Neural progenitor cell (in vitro differentiated cells): ENCODE measurements at places on chromosomes 5 and 9.

DNA sequence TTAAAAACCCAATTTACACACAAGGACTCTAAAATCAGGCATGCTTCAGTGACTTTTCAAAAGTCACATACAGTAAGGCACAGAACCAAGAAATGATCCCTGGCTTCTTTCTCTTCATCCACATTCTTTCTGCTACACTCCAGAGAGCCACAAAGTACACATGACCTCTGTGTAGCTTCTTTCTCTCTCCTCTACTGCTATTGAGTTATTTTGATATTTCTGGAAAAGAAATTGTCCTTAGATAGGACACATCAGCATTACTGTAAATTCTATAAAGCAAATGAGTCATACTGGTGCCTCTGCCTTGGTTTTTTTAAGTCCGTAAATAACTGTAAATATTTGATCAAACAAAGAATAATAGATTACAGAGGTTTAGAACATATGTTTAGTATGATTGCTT lies 96.3 kb downstream of the KIAA0825 start:
- H3K4me1 ChIP-seq, result peaks cover 10% of the 10 kb centered on the region
- no peaks in the 10 kb centered on the region for H3K36me3 ChIP-seq
- no peak overlapping the region for H3K4me3 ChIP-seq
- no peak for DNase-seq
- no peak overlapping the region for H3K27ac ChIP-seq

DNA sequence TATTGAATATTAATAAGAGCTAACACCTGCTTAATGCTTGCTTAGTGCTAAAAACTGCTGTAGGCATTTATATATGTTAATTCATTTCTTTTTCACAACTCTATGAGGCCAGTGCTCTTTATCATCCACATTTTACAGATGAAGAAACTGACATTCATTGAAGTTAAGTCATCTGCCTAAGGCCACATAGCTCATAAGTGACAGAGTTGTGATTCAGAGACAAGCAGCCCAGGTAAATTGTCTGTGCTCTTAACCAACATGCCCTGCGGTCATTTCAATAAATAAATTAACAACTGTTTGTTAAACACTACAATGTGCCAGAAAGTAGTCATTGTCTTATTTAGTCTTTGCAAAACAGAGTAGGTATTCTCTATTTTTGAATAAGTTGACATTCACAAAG lies 1354.4 kb upstream of the C9orf72 start:
- H3K36me3 ChIP-seq, result no peaks in the 10 kb centered on the region
- H3K4me3 ChIP-seq, result no peak overlapping the region
- no peak for DNase-seq
- H3K27me3 ChIP-seq, result no peaks in the 10 kb centered on the region

DNA sequence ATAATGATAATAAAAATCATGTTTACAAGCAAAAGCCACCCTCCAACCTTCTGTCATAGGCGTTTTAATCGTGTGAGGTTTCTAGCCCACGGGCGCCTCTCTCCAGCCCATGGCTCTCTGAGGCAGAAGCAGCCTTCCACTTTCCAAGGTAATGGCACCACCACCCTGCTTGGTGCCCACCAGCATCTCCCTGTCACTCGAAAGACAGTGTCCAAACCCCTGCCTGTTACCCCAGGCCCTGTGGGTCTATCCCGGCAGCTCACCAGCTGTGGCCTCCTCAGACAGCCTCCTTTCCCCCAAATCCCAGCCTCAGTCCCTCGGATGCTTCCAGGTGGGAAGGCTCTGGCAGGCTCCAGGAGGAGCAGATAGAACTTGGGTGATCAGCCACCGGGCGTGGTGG lies 123.8 kb upstream of the LPCAT1 start:
- no peaks in the 10 kb centered on the region for H3K36me3 ChIP-seq
- H3K27me3 ChIP-seq, result peaks cover 87% of the 10 kb centered on the region

DNA sequence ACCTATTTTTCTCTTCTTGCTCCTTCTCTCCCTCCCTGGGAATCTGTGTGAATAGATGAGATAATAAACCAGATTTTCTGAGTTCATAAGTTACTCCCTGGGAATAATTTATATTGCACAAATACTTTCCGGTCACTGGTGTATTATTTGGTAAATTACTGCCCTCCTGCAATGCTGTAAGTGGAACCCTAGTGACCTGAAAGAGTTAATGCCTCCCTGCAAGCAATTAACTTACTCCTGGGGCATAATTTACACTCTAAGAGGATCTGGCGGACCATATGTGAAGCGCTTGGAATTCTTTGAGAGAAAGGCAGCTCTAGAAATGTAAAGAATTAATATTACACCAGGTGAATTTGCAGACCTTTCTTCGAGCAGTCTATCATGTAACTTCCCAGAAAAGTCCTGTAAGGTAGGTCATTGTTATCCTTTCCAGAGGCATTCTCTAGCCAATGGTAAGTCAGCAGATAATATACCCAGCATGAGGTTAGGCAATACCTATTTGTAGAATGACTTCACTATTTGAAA lies 7.0 kb upstream of the GDNF start:
- H3K4me1 ChIP-seq, result peaks cover 11% of the 10 kb centered on the region
- DNase-seq, result no peak
- no peak overlapping the region for H3K27ac ChIP-seq

DNA sequence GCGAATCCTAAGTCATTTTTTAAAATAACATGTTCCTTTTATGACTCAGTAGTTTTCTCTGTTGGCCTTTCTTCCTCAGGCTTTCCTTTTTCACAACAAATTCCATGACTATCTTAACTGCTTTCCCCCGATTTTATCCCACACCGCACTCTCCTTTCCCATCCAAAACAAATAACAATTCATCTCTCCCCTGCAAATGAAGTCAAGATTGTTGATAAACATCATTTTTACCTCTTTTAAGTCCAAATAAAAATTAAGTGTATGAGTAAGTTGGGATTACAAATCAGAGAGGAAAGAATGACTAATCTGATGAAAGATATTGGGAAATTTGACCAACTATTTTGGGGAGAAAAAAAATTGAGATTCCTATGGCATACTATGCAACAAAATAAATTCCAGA lies 47.3 kb downstream of the SEC61B start:
- H3K36me3 ChIP-seq, result no peaks in the 10 kb centered on the region
- no peak overlapping the region for H3K27ac ChIP-seq
- no peaks in the 10 kb centered on the region for H3K27me3 ChIP-seq
- no peak for DNase-seq
- no peak overlapping the region for H3K4me3 ChIP-seq

GRCh38 chr5:111680737-111681413 lies 76.1 kb downstream of the NREP start:
- no peaks in the 10 kb centered on the region for H3K27me3 ChIP-seq
- H3K36me3 ChIP-seq, result no peaks in the 10 kb centered on the region
- H3K27ac ChIP-seq, result no peak overlapping the region
- no peak for DNase-seq
- peaks cover 16% of the 10 kb centered on the region for H3K4me1 ChIP-seq

DNA sequence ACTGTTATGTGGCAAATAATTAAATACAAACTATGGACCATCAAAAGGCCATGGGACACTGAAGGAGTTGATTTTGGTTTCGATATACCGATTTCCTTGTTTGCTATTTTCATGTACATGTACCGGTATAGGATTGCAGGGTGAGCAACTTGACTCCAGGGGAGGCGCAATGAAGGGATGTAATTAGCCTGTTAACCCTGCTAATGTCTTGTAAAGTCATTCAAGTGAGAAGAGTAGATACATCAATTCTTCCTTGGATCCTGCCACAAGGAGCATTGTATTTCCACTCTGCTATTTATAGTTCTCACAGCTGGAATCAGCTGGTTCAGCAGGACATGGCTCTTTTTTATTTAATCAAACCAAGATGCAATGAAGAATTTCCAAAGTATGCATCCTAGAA lies 102.0 kb downstream of the STK32A start:
- H3K27me3 ChIP-seq, result no peaks in the 10 kb centered on the region
- peaks cover 53% of the 10 kb centered on the region for H3K4me1 ChIP-seq
- peak; percentile 17 for DNase-seq
- H3K27ac ChIP-seq, result no peak overlapping the region
- H3K36me3 ChIP-seq, result no peaks in the 10 kb centered on the region
- no peak overlapping the region for H3K4me3 ChIP-seq

- peaks cover 14% of the 10 kb centered on the region for H3K4me1 ChIP-seq
- no peaks in the 10 kb centered on the region for H3K36me3 ChIP-seq
- H3K27ac ChIP-seq, result no peak overlapping the region
- H3K27me3 ChIP-seq, result no peaks in the 10 kb centered on the region
- DNase-seq, result peak; percentile 48
Observed at GRCh38 chr9:127873223-127873691, 4.2 kb downstream of the AK1 start.

DNA sequence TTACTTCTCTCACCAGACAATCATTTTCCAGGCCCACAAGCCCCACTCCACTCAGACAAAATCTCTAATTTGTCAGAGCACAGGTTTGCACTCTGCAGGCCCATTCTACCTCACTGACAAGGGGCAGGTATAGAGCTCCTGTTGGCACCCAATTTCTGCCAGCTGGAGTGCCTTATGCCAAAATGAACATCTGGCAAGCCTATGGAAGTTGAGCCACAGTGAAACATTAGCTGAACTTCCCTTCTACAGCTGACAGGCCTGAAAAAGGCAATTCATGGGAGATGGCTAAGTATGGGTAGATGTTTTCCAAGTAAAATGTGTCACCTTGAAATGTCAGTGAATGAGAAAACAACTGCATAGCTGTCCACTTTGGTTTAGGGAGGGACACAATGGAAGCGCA lies 87.0 kb downstream of the SPOCK1 start:
- DNase-seq, result no peak
- no peaks in the 10 kb centered on the region for H3K4me1 ChIP-seq
- no peaks in the 10 kb centered on the region for H3K36me3 ChIP-seq
- no peaks in the 10 kb centered on the region for H3K27me3 ChIP-seq

DNA sequence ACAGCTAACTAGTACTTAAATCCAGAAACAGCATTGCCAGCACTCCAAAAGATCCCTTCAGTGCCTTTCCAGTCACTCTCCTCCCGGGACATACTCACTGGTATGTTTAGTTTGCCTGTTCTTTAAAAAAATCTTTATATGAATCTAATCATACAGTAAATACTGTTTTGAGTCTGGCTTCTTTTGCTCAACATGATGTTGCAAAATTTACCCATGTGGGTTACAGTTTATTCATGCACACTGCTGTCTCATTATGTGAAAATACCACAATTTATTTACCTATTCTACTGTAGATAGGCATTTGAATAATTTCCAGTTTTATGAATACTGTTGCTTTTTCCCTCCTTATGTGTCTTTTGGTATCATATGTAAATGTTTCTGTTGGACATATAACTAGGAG lies 13.5 kb downstream of the NDFIP1 start:
- H3K27ac ChIP-seq, result no peak overlapping the region
- DNase-seq, result no peak
- H3K36me3 ChIP-seq, result no peaks in the 10 kb centered on the region
- H3K27me3 ChIP-seq, result no peaks in the 10 kb centered on the region
- H3K4me1 ChIP-seq, result no peaks in the 10 kb centered on the region

DNA sequence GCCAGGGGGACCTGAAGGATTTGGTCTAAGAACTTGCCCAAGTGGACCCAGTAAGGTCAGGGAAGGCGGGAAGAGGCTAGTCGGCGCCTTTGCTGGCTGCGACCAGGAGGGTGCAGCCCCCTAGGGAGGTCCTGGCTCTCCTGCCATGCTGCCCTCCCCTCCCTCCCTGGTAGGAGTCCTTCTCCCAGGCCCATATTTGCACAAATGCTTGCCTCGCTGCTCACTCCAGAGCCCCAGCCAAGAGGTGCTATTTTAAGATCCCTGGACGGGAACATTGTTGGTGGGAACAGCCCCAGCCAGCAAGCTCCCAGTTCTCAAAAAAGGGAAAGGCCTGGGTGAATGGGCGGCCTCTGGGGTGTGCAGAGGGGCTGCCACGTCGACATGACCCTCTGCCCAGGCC lies 4.3 kb upstream of the IL17B start:
- no peak overlapping the region for H3K27ac ChIP-seq
- no peaks in the 10 kb centered on the region for H3K36me3 ChIP-seq
- no peaks in the 10 kb centered on the region for H3K27me3 ChIP-seq
- no peak for DNase-seq

DNA sequence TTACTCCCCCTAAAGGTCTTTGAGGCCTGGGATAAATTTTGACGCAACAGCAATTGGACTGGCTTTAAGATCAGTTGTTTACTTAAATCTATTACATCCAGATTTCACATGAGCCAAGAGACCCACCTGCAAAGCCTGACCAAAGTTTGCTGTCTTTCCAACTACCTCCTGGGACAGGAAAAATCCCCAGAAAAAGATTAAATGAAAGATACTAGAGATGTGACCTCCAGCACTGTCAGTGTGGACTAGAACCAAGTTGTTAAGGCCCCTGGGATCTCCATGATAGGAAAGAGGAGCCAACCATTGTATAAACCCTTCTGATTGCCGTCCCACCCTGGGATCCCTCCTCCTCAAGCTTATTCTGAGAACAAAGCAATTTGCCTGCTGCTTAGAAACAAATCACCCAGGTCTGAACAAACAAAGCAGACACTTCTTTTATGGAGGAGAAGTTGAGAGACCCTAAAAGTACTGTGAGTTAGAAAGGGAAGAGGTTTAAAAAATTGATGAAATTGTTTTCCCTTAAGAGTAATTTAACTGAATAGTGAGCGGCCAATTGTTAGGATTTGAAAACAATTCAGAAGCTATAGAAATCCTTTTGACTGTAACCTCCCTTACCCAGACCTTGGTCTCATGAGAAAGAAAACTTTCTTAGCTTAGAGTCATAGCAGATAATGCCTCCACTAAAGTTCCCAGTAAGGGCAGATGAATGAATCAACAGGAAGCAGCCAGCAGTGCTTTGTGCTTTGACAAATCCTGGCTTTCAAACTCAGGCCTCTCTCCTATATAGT lies 255.2 kb downstream of the TMEM167A start:
- H3K4me1 ChIP-seq, result peaks cover 28% of the 10 kb centered on the region
- peak overlapping the region; percentile 94 for H3K27ac ChIP-seq
- no peaks in the 10 kb centered on the region for H3K27me3 ChIP-seq
- no peaks in the 10 kb centered on the region for H3K36me3 ChIP-seq
- no peak overlapping the region for H3K4me3 ChIP-seq
